Astrocyte (in vitro differentiated cells and primary cell): ENCODE measurements at places on chromosomes 3 and 15.

GRCh38 chr3:127630811-127631714 is 2.1 kb downstream of the PODXL2 start:
- no peak for DNase-seq

GRCh38 chr3:115825046-115825445 is 201.7 kb downstream of the GAP43 start:
- peak; percentile 95 for DNase-seq

DNA sequence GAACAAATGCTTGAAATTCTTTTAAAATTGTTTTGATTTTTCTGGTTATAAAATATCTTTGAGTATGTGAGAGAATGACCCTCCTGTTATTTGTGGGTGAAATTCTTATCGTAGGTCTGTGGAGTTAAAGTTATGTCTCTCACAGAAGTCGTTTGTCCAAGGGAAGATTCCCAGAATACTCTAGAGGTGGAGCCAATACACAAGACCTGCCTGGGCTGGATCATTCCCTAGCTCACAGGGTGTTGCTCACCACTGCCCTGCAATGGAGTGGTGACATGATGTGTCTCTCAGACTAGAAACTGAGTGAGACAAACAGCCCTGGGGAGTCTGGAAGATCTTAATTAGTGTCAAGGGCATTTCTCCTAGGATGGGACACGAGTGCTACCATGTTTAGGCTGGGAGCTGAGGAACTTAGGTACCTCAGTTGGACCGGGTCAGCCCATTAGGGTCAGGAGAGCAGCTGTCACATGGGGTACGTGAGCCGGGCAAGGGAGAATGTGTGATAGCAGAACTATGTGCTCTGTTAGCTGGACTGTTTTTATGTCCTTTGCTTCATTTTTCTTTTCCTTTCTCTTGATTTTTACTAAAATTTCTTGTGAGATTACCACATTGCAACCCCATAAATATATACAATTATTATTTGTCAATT is 53.6 kb upstream of the MYO5C start:
- peak; percentile 44 for DNase-seq

DNA sequence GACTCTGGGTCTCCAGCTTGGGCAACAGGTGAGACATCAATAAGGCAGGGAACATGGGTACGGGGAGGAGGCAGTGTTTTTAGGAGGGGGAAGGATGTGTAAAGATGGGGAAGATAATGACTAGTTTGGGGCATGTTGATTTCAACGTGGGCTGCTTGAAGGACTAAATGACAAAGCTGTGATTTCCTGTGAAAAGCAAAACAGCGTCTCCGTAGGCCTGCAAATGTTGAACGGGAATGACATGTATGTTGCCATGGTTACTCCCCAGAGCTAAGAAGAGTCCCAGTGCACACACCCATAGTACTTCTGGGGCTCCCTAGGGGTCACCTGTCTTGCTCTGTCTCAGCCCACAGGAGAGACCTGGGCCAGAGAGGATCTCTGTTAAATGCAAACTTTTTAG is 71.3 kb upstream of the ETV5 start:
- no peak for DNase-seq

DNA sequence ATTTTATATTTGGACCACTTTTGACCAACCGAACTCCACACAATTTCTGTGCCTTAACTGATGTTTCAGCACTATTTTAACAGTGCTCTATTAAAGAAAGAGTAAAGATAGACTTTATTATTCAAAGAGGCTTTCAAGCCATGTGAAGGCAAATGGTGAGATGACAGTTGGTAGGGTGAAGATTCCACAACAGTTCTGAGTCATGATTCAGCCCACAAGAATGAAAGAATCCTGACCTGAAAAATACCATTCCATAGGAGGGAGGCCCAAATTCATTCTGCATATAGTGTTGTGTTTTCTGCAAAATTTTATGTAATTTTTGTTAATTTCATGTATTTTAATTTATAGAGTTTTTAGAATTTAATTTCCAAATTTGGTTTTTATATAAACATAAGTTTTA is 135.6 kb upstream of the STAC start:
- DNase-seq, result peak; percentile 60

DNA sequence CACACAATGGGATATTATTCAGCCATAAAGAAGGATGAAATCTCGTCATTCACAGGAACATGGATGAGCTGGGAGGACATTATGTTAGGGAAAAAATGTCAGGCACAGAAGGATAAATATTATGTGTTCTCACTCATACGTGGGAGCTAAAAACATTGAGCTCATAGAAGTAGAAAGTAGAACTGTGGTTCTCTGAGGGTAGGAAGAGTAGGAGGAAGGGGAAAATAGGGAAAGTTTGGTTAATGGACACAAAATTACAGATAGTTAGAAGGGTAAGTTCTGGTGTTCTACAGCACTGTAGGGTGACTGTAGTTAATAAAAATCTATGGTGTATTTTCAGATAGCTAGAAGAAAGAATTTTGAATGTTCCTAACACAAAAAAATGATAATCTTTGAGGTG is 102.6 kb upstream of the LIPC start:
- DNase-seq, result no peak

- DNase-seq, result no peak
Measured at GRCh38 chr3:15290736-15291135, 41.6 kb downstream of the SH3BP5 start.

DNA sequence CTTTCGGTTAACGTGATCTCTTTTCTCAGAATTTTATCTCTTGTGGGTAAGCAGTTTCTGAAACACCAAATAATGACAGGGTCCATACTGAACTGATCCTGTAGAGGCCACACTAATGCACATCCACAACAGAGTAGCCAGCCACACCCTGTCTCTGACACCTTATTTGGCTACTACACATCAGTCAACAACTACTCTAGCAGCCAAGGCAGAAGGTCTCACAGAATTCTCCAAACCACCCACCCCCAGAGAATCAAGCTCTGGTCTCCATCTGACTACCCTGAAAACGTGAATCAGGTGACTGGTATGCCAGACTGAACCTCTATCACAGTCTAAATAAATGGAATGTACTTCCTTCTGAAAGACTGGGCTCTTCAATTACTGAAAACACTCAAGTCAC is 38.0 kb downstream of the EDC3 start:
- DNase-seq, result peak; percentile 74
